ENCODE measurements at places on chromosomes 1 and 21. TPM values are rescaled to one million over a fixed set of nuclear protein-coding genes. Genes with fewer than 3 reads are reported as not detected.
A peak's percentile ranks its signal among the peaks of the same experiment; 100 is the strongest.

DNA sequence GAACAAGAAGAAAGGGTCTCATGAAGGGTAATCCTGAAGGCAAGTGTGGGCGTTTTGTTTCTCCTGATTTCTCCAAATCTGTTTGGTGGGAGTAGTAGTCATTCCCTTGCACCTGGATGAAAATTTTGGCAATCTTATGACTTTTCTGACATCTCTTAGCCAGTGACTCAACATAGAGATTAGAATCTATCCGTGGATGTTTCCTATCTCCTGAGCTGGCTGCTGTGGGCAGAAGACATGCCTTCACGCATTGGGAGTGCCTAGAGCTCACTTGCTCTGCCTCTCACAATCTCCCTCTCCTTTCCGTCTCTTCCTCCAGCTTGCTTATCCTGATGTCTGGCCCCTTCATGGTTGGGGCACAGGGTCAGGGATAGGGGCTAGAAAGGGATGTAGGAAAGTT lies 174.2 kb upstream of the NFIA start:
- no peak for DNase-seq

The BARHL2 gene
- total RNA-seq = not detected

DNA sequence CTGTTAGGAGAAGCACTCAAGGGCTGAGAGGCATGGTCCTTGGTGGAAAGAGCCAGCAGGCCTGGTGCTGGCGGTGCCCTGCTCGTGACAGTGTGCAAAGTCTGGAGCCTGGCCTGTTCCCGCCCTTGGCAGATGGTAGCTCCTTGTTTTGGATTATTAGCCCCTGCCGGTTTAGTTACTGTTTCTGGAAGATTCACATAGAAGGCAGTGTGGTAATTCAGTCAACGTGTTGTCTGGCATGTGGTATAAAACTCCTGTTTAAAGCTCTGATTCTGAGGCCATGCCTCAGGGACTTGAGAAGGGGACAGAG lies 6.8 kb downstream of the PKNOX1 start:
- DNase-seq = no peak

GRCh38 chr1:226630592-226630991 lies 82.0 kb downstream of the STUM start:
- no peak for DNase-seq

DNA sequence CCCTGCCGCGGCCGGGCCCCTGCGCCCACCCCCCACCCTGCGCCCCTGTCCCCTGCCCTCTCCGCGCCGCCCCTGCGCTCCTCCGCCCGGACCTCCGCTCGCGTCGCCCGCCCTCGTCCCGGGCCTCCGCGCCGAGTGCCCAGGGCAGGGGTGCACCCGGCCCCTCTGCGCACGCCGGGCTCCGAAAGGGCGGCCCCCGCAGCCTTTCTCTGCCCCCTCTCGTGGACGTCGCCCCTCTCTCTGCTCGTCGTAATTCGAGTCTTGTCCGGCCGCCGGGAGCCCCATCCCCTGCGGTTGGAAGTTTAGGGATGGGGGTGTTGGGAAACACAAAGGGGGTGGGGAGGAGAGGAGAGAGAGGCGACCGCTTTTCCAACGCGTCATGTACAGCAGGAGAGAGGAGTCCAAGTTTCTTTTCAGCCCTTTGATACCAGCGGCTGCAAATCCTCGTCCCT lies 407 bp downstream of the GALNT2 start:
- DNase-seq = peak; percentile 31

- no peak for DNase-seq
These were observed 5.1 kb downstream of the AHCYL1 start for GRCh38 chr1:109989506-109990301.

DNA sequence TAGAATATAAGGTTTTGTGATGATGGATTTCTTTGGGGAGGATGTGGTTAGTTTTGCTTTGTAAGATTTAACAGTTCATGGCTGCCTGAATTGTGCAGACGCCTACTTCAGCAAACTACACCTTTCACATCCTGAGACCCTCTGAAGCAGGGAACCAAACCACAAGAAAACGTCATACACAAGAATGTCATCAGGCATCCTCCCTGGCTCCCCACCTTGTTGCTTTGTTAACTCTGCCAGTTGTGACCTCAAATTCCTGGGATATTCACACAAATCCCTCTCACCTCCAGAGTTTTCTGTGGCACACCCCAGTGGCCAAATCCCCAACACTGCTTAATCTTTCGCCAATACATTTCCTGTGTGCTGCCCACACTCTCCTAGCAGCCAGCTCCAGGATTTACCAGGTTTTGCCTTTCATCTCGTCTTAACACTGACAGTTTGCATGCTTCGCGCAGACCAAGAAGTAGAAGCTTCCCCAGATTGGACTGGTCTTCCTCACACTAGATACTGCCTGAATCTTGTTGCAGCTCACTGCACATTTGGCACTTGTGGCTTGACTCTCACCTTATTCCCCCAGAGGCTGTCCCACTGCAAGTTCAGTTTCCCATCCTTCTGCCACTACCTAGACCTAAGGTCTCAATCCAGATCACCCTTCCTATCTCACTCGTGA lies 51.1 kb upstream of the CTTNBP2NL start:
- DNase-seq = peak; percentile 15

The CDA gene
- not detected for total RNA-seq

The TNFRSF4 gene
- total RNA-seq = 1,005 TPM

The MSH4 gene
- total RNA-seq = 0.43 TPM

GRCh38 chr1:119829625-119830024 lies 18.4 kb upstream of the REG4 start:
- DNase-seq = no peak

The TMEM35B gene
- total RNA-seq = 28.8 TPM

- DNase-seq = no peak
These were observed 90.7 kb upstream of the IFFO2 start for GRCh38 chr1:19046972-19047731.

DNA sequence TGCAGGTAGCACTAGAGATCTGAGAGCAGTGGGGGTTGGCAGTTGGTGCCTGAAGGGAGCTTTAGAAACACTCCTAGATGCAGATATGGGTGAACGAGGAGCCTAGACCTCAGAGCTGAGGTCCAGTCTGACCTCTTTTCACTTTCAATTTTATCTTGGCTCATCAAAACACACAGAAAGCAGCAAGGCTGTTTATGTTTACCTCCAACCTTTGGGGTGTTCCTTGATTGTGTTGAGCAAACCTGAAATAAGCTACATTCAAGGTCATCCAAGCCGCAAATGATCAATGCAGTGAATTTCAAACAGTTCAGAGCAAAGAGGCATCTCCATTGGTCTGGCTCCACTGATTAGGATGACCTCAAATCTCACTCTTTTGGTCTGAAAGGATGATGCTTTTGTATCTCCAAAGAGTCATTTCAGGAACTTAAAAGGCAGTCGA lies 1.3 kb downstream of the LY9 start:
- DNase-seq = no peak

The ACTA1 gene
- not detected for total RNA-seq

The TRPM2 gene
- total RNA-seq = 1.6 TPM

DNA sequence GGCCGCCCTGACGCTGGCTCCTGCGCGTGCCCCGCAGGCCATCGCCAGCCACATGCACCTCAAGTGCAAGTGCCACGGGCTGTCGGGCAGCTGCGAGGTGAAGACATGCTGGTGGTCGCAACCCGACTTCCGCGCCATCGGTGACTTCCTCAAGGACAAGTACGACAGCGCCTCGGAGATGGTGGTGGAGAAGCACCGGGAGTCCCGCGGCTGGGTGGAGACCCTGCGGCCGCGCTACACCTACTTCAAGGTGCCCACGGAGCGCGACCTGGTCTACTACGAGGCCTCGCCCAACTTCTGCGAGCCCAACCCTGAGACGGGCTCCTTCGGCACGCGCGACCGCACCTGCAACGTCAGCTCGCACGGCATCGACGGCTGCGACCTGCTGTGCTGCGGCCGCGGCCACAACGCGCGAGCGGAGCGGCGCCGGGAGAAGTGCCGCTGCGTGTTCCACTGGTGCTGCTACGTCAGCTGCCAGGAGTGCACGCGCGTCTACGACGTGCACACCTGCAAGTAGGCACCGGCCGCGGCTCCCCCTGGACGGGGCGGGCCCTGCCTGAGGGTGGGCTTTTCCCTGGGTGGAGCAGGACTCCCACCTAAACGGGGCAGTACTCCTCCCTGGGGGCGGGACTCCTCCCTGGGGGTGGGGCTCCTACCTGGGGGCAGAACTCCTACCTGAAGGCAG lies 23.4 kb upstream of the ARF1 start:
- peak; percentile 49 for DNase-seq

- no peak for DNase-seq
These were observed 145.5 kb downstream of the TIAM1 start for GRCh38 chr21:31198575-31198974.

The ESRRG gene
- not detected for total RNA-seq

GRCh38 chr1:184419350-184420161 lies 32.7 kb downstream of the C1orf21 start:
- no peak for DNase-seq

The HES3 gene
- not detected for total RNA-seq

The APP gene
- total RNA-seq = 46.3 TPM

GRCh38 chr1:153347856-153348255 lies 785 bp downstream of the PGLYRP4 start:
- no peak for DNase-seq

DNA sequence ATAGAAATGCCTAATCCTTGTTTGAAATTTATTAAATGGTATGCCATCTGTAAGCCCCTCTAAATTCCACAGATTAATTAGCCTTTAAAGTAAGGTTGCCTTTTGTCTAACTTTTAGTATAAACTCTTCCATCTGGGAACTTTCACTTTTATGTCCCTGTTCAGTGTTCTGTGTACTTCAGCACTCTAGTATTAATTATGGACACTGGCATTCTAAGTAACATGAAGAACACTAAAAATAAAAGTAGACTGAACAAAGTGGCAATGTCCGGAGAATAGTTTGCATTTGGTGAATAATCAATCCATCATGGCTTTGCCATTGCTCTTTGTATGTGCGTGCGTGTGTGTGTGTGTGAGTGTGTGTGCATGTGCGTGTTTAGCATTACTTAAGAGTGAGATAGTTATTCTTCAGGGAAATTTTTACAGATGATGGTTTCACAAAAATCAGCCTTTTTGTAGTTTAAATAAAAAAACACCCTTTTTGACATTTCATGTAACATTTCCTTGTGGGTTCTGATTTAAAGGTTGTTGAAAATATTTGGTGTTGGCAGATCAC lies 51.1 kb downstream of the ATF6 start:
- DNase-seq = no peak

The PUM1 gene
- total RNA-seq = 80.5 TPM

The GJC2 gene
- 0.57 TPM for total RNA-seq
